ENCODE measurements at places on chromosomes 16 and 17. TPM values are rescaled to one million over a fixed set of nuclear protein-coding genes. Genes with fewer than 3 reads are reported as not detected.

DNA sequence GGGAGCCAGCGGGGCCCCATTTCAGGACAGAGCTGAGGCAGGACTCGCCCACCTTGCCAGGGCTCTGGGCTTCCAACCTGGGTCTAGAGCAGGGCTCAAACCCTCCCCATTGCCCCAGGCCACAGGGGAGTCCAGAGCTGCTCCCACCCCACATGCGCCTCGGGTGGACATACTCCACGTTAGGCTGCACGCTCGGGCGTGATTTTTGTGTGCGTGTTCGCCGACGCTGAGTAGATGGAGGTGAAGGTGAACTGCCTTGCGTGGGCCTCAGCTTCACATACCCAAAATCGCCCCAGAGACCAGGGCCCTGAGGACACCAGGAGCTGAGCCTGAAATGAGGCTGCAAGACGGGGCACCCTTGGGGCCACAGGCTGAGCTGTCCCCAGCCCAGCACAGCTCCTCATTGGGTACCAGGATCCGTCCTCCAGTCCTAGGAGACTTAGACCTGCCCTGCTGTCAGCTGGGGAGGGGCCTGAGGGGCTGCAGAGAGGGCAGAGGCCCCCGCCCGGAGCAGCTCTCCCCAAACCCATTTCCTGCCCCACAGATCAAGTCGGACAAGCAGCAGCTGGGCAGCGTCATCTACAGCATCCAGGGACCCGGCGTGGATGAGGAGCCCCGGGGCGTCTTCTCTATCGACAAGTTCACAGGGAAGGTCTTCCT is 8.2 kb downstream of the CDH15 start:
- DNase-seq = no peak

- DNase-seq = no peak
Observed at GRCh38 chr16:89545831-89546574, 14.5 kb upstream of the RPL13 start.

GRCh38 chr17:41308918-41309359 is at the start of gene KRTAP16-1:
TSS of gene KRTAP16-1 (minus strand) at chr17:41309309. CDS start at chr17:41309253, 56 bp downstream.
- DNase-seq = no peak

GRCh38 chr17:27461192-27461859 is 5.1 kb downstream of the KSR1 start:
- DNase-seq = no peak

GRCh38 chr16:53043986-53044601 is 8.6 kb downstream of the CHD9NB start:
- DNase-seq = peak; percentile 31

DNA sequence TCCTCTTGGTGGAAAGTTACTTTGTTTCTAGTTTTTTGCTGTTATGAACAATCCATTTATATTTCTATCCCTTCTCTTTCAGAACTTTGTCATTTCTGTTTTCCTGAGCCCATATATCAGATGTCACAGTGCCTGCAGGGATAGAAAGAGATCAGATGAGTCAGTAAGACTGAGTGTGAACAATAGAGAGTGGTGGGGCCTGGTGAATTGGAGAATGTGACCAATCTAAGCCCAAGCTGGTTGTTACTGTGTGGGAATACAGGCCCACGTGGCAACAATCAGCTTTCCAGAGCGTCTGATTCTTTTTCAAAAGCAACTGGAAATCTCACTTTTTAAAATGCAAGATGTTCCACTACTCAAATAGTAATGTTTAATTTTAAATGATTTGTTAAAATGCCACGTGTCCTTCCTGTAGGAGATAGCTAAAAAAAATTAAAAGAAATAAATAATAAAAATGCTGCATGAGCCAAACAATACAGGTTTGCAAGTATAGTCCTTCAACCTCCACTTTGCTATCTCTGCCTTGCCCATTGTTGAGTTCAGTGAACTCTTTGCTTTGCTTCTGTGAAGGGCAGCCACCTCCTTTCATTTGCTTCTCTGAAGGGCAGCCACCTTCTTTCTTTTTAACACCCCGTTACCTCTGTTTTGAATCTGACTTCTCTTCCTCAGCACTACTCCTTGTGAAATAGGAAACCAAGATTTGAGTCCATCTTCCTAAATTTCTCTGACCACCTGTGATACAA is 9.6 kb downstream of the DCTN5 start:
- no peak for DNase-seq

DNA sequence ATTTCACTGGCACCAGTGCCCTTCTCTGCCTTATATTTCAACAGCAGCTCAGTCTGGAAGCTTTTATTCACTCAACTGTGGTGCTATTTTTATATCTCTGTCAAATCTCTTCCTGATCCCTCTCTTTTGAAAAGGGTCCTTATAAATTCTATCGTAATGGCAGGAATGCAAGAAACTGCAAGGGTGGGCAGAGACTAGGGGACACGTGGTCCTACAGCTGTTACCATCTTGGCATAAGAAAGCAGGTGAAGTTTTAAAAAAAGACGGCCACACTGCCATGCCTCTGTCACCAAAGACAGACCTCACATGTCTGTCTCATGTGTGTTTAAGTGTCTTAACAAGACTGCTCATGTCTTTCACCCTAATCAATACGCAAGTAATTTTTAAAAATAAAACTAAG is 368.4 kb upstream of the CDH11 start:
- no peak for DNase-seq

- no peak for DNase-seq
Observed at GRCh38 chr17:73571511-73572130, 72.6 kb downstream of the SDK2 start.

DNA sequence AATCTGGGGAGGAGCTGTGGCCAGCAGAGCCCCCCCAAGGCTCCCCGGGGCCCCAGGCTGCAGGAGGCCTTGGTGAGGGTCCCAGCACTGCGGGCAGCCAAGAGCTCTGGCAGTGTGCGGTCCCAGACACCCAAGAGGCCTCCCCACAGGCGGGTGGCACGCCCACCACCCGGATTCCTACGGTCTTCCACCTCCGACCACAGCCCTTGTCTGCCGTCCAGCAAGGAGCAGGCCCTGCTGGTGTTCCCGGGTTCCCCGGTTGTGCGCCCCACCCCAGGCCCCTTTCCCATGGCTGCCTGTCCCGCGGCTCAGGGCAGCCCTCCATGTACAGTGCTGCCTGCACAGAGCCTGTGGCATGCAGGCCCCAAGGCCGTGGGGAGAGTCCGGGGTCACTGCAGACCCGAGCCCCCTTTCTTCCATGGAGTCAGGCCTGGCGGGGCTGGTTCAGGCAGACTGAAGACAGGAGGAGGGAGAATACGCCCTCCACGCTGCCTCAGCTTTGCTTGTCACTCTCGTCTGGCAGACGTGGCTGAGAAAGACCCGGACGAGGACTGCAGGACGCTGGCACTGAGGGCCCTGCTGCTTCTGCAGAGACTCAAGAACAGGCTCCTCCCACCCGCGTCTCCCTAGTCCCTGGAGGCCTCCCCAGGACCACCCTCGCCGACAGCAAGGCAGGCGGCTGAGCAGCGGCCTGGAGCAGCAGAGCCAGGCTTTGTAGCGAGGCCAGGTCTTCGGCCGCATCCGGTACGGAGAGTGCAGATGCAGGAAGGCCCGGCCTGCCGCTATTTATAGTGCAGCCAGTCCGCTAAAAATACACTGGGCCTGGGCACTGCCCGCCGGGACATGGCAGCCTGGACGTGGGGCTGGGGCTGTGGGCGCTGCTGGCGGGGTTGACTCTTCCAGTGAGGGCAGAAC is 16.4 kb downstream of the TELO2 start:
- peak; percentile 64 for DNase-seq

- no peak for DNase-seq
Observed at GRCh38 chr17:78900816-78901215, 2.2 kb downstream of the CEP295NL start.

GRCh38 chr16:50657241-50657640 is 23.9 kb downstream of the SNX20 start:
- DNase-seq = peak; percentile 39

GRCh38 chr16:11022002-11022401 is 77.6 kb downstream of the CLEC16A start:
- no peak for DNase-seq

DNA sequence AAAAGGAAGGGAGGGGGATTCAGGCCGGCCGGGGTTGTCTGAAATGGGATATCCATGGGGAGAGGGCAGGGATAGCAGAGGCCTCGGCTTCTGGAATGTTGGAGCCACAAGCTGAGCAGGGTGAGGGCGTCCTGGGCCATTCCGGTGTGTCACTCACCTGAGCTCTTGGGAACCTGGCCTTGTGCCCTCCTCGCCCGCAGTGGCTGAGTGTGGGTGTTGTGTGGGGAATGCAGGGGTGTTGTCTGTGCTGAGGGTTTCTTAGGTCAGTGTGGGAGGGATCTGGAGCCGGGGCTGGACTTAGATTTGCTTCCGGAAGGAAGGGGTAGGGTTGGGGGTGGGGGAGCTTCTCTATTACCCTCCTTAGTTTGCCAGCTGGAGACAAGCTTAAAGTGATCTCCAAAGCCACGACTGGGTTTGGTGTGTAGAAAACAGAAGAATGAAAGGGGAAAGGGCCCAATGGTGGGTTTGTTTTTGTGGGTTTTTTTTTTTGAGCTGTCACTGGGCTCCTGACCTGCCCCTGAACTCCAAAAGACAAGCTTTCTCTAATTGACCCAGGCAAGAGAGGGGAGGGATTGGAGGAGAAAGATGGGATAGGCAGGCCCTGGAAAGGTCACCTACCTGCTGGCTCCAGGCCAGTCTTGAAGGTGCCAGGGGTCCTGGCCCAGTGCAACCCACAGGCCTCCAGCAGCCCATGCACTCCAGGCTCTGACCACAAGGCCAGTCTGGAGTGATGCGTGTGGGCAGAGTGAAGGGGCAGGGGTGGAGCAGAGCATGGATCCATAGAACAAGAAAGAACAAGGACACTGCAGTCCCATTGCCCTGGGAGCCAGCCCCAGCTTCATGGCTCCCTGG is at the start of gene SULT1A2:
Gene SULT1A2, minus strand, starts transcription at position 211 of the 852 bp plus-strand sequence. CDS start 1,120 bp downstream, outside the sequence.
- DNase-seq = peak; percentile 58

GRCh38 chr16:12339686-12340085 is 363.2 kb downstream of the SNX29 start:
- no peak for DNase-seq

DNA sequence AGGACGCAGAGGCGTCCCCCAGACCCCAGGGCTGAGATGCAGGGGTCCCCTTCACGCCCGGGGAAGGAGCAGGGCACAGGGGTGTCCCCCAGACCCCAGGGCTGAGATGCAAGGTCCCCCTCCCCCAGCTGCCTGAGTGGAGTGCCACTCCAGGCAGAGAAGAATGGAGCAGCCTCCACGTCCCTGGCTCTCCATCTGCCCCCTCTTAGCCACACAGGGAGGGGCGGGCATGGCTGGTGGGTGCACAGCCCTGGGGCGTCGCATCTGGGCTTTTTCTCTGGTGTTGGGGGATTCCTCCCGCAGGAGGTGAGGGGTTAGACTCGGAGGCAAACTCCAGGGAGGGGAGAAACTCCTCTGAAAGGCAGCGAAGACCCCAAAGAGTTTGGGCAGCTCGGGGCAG is 17.5 kb downstream of the CIBAR2 start:
- no peak for DNase-seq

DNA sequence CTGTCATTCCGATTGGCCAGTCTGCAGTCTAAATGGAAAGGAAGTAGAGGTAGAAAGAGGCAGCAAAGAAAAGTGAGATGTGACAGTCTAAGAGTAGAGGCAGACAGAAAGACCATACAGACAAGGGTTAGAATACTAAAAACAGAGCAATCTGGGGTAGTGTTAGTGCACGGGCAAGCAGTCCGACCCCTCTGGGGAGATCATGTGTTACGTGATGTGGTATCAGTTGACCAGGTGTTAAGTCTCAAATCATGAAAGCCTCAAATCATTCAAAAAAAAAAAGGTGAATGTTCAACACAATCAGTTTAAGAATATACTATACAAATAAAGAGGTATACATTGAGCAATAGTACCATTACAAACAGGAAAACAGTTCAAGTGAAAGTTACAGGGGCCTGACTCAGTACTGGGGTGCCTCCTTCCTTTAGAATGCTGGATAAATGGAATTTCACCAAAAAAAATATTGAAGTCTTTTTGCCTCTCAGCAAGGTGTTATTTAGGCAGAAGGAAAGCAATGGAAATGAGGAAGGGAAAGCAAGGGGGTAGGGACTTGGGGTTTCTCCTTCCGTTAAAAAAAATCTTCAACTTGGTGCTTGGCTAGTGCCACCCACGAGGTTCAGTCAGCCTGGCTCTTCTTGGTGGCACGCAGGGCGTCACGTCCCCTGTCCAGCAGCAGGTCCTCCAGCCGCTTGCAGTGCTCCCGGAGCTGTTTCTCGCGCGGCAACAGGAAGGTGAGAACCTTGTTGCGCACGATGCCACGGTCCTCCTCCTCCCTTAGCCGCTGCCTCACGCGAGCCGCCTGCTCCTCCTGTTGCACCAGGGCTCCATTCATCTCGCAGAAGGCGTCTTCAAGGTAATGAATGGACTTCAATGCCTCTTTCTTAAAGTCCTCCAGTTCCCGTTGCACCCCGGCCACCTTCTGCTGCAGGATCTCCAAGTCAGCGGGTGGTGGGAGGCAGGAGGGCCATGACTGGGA is 616 bp downstream of the CCDC182 start:
- no peak for DNase-seq

DNA sequence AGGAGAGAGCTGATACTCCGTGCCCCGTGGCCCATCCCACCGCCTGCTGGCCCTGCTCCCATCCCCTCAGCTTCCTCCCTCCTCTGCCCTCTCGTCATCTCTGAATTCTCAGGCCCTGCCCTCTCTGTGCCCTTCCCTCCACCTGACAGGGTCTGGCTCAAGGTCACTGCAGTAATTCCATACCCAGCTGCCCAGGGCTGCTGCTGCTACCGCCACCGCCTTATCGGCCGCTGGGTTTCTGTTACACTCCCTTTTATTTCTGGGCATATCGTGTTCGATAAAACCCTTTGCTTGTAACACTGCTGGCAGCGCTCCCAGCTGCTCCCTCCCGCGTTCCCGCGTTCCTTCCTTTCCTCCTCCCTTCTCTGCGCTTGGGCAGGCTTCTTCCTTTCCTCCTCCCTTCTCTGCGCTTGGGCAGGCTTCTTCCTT is 1.2 kb downstream of the EPN3 start:
- DNase-seq = peak; percentile 79

DNA sequence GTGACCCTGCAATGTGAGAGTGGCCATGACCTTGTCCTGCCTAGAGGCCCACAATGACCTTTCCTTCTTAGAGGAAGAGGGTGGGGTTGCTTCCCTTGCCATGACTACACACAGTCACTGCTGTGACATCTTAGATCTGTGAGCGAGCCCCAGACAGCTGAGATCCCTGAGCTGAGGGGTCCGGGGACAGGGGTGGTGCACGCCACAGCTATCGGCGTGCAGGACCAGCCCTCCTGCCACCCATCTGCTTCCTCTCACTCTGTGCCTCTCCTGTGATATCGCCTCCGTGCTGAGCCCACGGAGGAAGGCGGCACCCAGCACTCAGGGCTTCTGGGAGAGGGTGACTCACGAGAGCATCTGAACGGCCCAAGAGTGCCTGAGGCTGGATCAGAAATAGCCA is 35.2 kb downstream of the KIAA0513 start:
- DNase-seq = no peak

Gene NLRC5
- total RNA-seq = 31.5 TPM

Gene MSLN
- 13.0 TPM for total RNA-seq

Gene KIF18B
- total RNA-seq = 0.85 TPM

Gene TNFRSF17
- total RNA-seq = not detected

Gene ARL5C
- total RNA-seq = not detected

Gene PIK3R6
- 0.79 TPM for total RNA-seq

Gene TMC7
- 0.85 TPM for total RNA-seq

Gene FASN
- 646 TPM for total RNA-seq

Gene CA7
- total RNA-seq = not detected

Gene CCL3
- total RNA-seq = 0.82 TPM

Gene NAT9
- 23.7 TPM for total RNA-seq

Gene C16orf54
- total RNA-seq = 1.3 TPM

Gene DNAH2
- total RNA-seq = 0.05 TPM

Gene ARHGDIG
- 5.1 TPM for total RNA-seq

Gene BCL6B
- total RNA-seq = 14.1 TPM

Gene FLOT2
- 107 TPM for total RNA-seq
